ENCODE measurements at places on chromosomes 3 and 15.

DNA sequence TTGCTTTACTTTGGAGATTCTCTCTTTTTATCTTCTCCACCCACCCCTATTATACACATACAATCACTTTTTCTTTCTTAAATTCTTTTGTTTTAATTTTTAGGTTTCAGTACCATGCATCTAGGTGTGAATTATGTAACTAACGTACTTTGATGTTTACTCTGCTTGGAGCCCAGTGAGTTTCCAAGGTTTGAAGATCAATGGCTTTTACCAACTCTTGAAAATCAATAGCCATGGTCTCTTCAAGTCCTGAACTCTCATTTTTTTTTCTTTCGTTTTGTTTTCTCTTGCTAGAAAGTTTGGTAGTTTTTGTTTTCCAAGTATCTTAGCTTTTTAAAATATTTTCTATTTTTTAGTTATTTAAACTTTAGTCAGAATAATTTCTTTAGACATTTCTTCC, 417.2 kb downstream of the ZBBX start:
- DNase-seq, result no peak

DNA sequence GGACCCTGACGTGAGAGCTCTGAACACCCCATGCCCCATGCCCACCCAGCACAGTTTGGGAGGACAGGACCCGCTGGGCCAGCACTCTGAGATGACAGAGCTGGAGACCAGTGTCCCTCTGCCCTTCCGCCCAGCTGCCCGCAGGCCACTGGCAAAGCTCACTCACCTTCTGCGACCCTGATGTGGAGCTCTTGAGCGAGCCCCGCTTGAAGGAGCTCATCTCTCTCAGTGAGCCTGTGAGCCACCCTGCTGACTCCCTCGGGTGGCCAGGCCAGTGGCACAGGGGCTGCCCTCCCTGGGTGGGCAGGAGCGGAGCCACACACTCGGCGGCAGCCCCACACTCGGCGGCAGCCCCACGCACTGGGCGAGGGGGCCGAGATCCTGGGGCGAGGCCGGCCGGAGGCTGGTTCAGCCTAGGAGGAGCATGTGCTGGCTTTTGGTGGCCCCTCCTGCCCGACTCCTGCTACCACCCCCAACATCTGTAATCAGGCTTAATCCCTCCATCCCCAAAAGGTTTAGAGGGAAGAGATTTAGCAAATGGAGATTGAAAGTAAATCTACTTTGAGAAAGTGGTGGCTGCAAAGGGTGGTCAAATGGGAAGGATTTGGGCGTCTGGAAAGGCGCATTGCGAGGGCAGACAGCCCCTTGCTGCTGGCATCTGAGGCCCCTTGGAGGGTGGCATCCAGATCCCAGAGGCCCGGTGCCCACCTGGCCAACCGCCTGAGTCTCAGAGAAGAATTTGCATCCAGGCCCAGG, 59.4 kb upstream of the TRPM1 start:
- DNase-seq, result no peak

DNA sequence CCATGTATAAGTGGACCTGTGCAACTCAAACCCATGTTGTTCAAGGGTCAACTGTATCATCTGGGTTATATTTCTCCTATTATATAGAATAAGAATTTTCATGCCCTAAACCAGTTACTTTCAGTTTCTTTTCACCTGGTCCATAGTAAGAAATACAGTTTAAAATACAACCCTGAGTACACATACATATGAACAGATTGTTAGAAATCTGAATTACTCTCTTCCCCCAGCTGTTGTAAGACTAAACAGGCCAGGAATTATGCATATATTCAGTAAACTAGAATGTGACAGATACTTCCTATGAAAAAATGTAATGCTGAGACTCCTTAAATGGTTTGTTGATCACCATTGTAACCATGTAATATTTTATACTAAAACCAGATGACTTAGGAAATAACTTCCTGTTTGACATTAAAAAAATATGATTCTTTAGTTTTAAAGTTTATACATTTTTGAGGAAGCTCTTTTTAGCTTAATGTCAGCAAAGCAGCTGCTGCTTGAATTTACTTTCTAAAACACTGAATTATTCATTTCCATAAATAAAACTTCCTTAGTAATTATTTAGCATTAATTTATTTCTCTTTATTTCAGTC, 52.5 kb upstream of the ZCWPW2 start:
- no peak for DNase-seq

DNA sequence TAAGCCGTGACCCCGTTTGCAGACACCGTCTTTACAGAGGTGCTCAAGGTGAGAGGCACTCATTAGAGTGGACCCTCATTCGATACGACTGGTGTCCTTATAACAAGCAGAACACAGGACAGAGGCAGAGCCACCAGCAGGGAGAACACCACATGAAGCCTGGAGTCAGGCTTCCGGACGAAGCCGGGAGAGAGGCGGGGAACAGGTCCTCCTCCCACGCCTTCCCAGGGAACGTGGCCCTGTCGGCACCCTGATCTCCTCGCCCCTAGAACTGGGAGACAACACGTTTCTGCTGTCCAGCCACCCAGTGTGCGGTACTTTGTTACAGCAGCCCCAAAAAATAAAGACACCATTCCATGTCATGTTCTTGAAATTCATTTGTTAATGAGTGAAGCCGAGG, 33.6 kb downstream of the ZDHHC19 start:
- DNase-seq, result no peak

DNA sequence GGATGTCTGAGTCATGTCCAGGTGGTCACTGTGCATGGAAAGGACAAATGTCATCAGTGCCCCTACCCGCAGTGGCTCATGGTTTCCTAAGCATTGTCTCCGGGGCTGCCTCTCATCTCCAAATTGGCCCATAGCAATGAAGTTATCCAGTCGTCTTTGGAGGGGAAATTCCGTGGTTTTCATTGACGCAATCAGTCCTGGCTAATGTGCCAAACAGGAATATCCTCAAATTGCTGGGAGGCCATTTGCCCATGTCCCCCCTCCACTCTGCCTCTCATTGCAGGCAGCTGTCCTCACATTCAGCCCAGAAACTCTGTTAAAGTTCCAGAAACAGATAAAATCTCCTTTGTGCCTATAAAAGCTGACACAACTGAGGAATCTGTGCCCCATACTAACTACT, 81.6 kb downstream of the MCTP2 start:
- no peak for DNase-seq

DNA sequence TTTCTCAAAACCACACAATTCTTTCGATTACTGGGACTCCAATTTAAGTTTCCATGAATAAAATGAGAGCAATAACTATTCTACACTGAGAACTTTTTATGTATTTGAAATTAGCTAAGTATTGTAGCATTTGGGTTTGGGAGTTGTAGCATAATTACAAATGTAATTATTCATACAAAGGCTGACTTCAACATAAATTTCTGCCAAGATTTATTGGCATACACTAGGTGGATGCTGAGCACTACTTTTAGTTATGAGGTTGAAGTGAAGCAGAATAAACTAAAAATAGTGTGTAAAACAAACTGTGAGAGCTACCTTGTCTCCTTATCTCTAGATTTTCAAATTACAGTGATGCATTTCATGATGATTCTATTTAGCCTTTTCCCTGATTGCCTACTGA, 516.1 kb downstream of the ZNF385D start:
- no peak for DNase-seq

- DNase-seq, result no peak
Measured at GRCh38 chr3:154728285-154728684, 298.3 kb upstream of the GPR149 start.

- DNase-seq, result no peak
Measured at GRCh38 chr15:28927043-28927442, 41.3 kb downstream of the APBA2 start.

- DNase-seq, result no peak
Measured at GRCh38 chr15:31511707-31512310, 185.2 kb downstream of the KLF13 start.

DNA sequence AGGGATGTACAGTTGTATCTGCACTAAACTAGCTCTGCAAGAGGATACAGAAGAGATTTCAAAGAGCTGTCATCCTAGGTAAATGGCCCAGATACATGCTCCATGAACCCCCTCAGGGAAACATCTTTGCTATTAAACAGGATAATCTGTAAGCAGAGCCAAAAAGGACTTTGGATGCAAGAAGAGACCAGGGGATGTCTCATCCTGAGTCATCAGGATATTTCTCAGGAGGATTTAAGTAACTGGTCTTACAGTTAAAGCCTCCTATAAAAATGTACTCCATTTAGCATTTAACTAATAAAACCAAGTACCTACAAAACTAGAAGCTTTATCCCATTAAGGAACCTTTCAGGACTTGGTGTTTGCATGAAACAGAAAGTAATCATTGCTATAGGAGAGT, 48.2 kb upstream of the PHLDB2 start:
- no peak for DNase-seq

GRCh38 chr3:168802766-168803165, 707.0 kb upstream of the GOLIM4 start:
- DNase-seq, result peak; percentile 66

- no peak for DNase-seq
Measured at GRCh38 chr3:170634663-170635384, 48.9 kb upstream of the SLC7A14 start.

- DNase-seq, result no peak
Measured at GRCh38 chr3:50293079-50293801, 1.0 kb upstream of the IFRD2 start.

- no peak for DNase-seq
Measured at GRCh38 chr15:52251144-52251860, 44.3 kb downstream of the MYO5C start.

DNA sequence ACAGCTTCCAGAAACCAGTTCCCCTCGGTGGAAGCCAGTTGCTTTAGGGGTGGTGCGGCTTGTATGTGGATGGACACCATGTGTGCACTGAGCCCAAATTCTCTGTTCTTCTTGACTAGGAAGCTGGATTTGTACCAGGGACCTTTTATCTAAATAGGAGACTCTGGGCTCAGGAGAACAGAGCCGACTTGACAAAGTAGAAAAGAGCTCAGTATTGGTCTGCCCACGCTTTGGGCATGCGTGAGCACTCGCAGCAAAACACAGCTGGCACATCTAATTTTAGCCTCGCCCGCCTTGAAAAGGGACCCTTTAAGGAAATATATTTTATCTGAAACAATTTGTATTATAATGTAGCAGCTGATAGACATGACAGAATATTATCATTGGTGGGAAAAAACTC, 1.1 kb upstream of the RBMS3 start:
- no peak for DNase-seq

DNA sequence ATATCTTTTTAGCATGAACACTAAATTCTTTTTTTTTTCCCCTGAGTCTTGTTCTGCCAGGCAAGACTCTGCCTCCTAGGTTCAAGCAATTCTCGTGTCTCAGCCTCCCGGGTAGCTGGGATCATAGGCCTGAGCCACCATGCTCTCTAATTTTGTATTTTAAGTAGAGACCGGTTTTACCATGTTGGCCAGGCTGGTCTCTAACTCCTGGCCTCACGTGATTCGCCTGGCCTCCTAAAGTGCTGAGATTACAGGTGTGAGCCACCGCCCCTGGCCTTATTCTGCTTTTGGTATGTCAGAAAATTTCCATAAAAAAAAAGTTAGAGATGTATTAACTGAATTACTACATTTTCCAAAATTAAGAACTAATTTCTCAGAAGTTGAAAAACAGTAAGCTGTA, 14.3 kb downstream of the RAB11A start:
- DNase-seq, result no peak

DNA sequence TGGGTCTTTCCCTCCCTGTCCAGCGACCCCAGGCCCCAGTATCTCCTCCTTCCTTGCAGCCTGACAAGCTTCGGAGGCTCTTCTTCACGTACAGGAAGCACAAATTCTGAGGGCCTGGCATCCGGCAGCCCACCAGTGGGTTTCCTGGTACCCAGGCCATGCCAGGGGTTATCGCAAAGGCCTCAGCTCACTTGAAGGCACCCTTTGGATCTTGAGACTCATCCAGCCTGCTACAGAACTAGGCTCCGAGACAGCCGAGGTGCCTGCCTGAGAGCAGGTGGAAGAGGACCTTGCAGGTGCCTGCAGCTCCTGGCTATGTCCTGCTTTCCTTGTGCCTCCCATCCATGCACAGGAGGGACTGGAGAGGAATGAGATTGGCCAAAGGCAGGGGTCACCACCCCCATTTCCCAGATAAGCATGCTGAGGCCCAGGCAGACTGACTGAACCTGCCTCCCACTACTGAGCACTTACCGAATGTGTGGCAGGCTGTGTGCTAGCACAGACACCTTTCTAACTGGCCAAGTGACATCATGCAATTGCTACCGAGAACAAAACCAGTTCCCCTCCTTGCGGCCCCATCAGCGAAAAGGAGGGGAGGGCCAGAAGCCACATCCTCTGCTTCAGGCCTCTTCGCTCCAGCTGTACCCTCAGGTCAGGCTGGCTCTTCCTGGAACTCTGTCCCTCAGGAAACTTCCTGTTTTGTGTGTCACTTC, 11.2 kb downstream of the SH2D7 start:
- no peak for DNase-seq

DNA sequence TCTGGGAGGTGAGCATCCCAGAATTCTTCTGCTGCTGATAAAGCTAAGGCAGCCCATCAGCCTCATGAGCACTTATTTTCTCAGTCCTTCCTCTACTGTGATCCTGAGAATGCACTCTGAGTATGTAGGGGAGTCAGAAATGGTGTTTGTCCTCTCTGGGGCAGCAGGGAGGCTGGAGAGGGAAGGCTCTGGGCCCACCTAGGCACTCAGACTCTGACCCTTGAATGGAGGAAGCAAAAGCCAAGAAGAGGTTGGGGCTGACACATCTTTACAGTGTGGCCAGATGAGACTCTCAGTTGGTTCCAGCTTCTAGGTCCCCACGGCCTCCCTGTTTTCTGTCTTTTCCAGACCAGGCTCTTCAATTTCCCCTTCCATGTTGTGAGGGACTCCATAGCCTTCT, 36.1 kb upstream of the BLM start:
- DNase-seq, result no peak

- no peak for DNase-seq
Measured at GRCh38 chr3:120566243-120566975, 29.7 kb upstream of the NDUFB4 start.

DNA sequence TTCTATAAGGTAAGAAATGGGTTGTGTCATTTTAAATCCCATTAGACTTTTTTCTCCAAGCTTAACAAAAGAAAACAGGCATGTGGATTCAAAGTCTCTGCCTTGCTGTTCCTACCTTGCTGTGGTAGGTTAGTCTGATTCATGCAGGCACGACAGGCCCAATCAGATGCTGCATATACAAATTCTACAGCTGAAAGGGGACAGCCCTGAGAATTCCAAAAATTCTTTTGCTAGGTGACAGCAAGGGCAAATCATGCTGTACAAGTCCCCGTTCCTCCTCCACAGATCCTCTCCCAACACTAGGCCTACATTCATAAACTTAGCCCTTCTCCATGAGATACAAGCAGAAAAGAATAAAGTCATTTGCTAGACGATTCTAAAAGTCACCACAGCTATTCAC, 161.2 kb upstream of the THBS1 start:
- DNase-seq, result no peak

- DNase-seq, result no peak
Measured at GRCh38 chr15:90565866-90566265, 36.1 kb downstream of the CRTC3 start.

DNA sequence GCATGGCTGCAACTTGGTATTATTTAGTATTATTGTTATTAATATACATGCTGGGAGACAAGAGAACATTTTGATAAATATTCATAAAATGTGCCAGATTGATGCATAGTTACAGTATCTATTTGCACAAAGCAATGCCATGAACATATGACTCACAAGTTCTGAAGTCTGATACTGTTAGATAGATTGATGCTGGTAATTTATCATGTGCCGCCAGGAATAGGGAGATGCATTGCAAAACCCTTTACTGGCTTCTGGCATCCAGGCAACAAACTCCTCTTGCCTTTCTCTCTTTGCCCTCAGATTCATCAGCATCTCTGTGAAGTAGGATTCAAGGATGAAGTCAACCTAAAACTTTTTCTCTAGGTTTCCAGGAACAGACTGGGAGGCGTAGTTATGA, 41.0 kb upstream of the SLC25A26 start:
- DNase-seq, result no peak

Data from NCI-H1930 (cell line).